Stimulated activated CD8-positive, alpha-beta memory T cell treated with anti-CD3 and anti-CD28 coated beads, Interleukin-15, amount 100 ng/mL, for 4 hours (primary cell): ENCODE measurements at places on chromosomes 13 and 19.

GRCh38 chr13:37109051-37109678 lies 3.7 kb upstream of the CSNK1A1L start:
- no peak for DNase-seq

DNA sequence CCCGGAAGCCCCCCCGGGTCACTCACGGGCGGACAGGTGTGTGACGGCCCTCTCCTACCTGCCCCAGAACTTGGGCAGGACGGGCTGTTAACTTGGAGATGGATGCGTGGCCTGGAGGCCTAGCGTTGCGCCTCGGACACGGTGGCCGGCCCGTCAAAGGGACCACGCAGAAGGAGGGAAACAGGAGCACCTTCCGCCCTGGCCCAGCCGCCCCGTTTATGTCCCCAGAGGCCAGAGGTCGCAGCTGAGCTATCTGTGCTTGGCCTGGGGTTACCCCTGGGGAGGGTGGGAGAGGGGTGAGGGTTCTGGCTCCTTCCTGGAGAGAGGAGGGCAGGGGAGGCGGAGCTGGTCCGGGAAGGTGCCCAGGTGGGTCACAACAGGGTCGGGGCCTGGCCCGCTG lies 35.6 kb downstream of the GADD45B start:
- no peak for DNase-seq

DNA sequence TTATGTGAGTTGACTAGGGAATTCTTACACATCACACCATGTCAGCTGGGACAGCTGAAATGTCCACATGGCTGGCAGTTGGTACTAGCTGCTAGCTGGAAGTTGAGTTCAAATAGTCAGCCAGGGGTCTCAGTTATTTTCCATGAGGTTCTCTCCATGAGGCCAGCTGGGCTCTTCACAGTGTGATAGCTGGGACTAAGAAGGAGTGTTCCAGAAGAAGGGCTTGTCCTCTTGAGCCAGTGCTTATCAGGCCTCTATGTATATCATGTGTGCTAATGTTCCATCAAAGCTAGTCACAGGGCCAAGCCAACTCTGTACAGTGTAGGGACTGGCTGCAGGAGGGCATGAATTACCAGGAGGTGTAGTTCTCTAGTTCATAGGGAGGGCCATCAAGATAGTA lies 11.8 kb downstream of the USPL1 start:
- no peak for DNase-seq

DNA sequence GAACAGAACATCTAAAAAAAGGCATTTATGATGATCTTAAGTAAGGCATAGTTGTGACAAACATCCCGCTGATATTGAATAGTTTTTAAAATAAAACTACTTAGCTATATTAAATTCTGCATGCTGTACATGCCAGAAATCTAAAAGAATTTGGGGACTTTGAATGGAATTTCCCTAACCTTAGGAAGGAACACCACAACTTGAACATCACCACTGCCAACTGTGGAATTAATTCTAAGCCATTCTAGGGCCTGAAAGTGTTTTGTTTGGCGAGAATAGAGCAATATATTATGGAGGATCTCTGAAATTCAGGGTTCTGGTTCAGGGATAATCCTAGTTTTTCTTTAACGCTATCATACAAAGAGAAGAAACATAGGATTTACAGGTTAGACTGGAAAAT lies 17.8 kb upstream of the LATS2 start:
- no peak for DNase-seq

- no peak for DNase-seq
Observed at GRCh38 chr13:72952529-72953141, 106.2 kb upstream of the KLF5 start.

DNA sequence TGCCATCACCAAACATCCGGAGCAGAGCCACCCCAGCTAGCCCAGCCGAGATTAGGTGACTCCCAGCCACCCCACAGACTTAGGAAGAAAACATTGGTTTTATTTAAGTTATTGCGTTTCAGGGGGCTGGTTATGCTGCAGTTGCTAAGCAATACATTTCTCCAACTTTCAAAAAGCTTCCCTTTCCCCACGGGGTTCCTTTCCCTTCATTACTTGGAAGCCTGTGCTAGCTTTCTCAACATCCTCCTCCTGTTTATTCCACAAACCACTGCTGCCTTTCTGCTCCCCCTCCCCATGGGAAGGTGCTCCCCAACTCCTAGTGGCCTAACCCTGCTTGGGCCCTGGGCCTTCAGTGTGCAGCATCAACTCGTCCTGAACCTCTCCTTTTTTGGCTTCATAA lies 52.6 kb downstream of the CDADC1 start:
- DNase-seq, result no peak

GRCh38 chr13:98144027-98144741 lies 1.3 kb downstream of the FARP1 start:
- DNase-seq, result no peak

DNA sequence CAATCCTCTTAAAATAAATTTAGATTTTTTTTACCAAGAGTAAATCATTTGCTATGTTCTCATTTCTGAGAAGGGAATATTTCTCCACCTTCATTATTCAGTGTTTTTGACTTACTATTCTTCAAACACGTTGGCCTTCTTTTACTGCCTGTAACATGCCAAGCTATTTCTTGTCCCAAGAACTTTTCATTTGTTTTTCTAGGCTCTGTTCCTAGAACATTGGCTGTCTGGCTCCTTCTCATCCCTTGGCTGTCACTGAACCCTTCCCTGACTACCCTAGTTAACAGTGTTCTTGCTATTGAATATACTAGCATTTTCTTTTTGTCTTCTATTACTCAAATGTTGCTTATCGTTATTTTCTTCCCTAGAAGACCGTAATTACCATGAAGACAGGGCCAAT lies 248.1 kb downstream of the ITGBL1 start:
- no peak for DNase-seq

- DNase-seq, result no peak
Observed at GRCh38 chr19:10450853-10451609, 30.7 kb downstream of the PDE4A start.

DNA sequence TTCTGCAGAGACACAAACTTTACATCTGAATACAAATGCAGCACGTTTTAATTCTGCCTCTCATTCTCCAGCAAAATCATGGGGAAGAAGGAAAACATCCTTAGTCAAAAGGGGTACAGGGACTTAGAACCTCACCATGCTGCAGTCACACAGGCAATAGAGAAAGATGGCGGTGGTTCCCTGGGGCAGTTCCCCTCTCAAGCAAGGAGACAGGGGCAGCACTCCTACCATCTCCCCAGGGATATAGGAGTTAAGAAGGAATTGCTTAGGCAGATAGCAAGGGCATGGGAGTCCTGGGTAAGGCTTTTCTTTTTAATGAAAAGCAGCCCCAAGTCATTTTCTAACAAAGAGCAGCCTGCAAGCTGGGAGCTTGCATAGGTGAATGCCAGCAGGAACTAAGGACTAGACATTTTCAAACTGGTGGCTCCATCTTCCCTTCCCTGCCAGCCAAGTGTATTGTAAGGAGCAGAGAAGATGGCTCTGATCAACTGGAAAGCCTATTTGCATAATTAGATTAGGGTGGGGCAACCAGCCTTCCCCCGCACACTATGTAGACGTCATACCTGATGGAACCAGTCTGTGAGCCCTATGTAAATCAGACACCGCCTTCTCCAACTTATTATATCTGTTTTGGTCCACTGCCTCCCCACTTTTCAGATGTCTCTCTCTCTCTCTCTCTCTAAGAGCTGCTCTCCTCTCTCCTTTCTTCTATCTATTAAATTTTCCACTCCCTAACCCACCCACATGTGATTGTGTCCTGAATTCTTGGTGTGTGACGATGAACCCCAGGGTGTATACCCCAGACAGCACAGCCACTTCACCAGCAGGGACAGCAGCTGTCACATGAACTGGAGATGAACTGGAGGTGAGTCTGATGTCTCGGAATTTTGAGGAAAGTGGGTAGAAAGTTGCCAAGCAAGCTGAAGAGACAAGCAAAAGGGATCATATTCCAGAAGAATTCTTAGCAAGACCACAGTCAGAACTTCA lies 514.5 kb downstream of the IRS2 start:
- no peak for DNase-seq

GRCh38 chr13:114071991-114072390 lies 60.4 kb downstream of the RASA3 start:
- no peak for DNase-seq

- no peak for DNase-seq
Observed at GRCh38 chr13:99545979-99546378, 44.7 kb downstream of the TM9SF2 start.

GRCh38 chr19:47729468-47729798 lies 15.9 kb upstream of the NOP53 start:
- DNase-seq, result no peak

DNA sequence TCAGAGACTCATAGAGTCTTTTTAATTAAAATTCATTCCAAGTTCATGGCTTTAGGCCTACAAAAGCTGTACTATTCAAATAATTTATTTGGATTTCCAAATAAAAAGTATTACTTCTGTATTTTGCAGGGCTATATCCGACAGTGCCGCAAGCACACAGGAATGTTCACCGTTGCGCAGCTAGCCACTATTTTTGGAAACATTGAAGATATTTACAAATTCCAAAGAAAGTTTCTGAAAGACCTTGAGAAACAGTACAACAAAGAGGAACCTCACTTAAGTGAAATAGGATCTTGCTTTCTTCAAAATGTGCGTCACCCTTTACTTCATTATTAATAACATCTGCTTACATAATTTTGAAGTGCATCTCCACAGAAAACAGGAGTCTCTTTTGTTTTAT lies 20.5 kb upstream of the C1QTNF9 start:
- no peak for DNase-seq

DNA sequence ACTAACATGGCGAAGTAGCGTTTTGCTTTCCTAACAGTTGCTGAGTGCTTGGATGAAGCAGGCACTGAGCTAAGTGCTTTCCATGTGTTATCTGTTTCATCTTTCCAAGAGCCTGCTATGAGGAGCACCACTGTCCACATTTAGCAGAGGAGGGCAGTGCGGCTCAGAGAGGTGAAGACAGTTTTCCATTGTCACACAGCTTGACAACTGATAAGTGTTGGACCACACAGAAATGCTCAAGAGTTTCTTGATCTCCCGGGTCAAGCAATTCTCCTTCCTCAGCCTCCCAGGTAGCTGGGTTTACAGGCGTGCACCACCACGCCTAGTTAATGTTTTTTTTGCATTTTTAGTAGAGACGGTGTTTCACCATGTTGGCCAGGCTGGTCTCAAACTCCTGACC lies 6.8 kb upstream of the CRTC1 start:
- DNase-seq, result no peak

DNA sequence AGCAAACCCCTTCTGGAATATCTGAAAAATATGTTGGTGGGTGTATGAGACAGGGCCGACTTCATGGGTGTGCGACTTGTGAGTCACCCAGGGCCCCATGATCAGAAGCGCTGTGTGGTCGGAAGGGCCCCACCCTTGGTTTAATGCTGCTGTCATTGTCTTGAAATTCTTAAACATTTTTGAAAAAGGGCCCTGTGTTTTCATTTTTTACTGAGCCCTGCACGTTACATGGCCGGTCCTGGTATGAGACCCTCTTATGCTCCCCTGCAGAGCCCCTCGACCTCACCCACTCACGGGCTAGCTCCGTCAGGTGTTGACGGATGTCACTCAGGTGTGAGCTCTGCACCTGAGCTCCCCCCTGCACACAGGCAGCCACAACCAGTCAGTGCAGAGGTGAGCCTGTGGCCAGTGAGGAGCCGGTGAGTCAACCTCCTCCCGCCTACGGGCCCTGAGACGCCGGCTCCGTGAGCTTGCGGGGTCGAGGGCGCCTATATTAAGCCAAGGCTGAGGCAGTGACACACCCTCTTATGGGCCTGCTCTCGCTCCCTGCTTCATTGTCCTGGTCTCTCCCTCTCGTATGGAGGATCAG lies 27.7 kb downstream of the GADD45B start:
- peak; percentile 60 for DNase-seq

DNA sequence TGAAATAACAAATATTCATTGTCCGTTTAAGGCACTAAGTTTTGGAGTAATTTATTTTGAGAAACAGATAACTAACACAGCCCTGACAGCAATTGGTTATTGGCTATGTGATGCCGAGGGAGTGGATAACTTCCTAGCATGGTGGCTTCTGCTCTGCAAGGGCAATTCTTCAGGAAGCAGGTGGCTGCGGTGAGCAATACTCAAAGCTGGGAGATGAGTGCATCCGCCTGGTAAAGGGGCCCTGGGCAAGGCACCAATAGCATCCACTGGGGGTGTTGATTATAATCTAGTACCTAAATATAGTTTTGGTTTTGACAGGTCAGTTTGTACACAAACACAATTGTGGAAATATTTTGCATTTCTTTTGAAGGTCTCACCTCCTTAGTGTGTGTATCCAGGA lies 41.0 kb downstream of the CCDC70 start:
- no peak for DNase-seq

DNA sequence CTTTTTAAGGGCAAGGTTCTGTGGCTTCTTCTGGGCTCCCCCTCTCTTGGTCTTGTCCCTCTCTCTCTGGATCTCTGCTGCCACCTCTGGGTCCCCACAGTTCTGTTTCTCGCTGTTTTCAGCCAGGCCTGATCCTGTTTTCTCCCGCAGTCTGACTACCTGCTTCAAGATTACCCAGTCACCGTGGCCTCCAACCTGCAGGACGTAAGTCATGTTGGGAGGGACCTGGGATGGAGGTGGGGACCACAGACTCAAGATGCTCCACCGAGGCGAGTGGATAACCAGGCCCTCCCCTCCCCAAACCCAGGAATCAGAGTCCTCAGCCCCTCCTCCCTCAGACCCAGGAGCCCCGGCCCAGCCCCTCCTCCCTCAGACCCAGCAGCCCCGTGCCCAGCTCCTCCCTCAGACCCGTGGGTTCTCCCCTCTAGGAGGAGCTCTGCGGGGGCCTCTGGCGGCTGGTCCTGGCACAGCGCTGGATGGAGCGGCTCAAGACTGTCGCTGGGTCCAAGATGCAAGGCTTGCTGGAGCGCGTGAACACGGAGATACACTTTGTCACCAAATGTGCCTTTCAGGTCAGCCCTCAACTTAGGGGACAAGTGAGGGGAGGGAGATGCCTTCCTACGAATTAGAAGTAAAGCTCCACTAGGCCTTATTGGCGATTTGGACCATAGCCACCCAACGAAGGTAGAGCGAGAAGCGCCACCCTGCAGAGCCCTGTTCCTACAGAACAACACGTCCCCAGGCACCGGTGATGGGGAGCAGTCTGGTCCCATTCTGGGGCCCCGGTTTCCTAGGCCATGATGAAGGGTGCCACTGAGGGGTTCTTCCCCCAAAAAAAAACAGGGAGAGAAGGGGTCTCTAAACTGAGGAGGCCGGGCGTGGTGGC lies 2.2 kb downstream of the FLT3LG start:
- DNase-seq, result no peak

- DNase-seq, result no peak
Observed at GRCh38 chr19:31659897-31660210, 310.6 kb upstream of the TSHZ3 start.

DNA sequence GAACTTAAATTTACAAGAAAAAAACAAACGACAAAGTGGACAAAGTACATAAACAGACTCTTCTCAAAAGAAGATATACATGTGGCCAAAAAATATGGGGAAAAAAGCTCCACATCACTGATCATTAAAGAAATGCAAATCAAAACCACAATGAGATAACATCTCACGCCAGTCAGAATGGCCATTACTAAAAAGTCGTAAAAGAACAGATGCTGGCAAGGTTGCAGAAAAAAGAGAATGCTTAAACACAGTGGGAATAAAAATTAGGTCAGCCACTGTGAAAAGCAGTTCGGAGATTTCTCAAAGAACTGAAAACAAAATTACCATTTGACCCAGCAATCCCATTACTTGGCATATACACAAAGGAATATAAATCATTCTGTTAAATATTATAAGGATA lies 132.7 kb downstream of the UGGT2 start:
- no peak for DNase-seq

GRCh38 chr19:48806818-48807589 lies 3.8 kb downstream of the BCAT2 start:
- no peak for DNase-seq

- DNase-seq, result no peak
Observed at GRCh38 chr13:93467175-93467574, 240.6 kb downstream of the GPC6 start.
